ENCODE measurements at places on chromosomes 2 and 18.

- no peak for DNase-seq
Observed at GRCh38 chr2:154537024-154537423, 161.5 kb upstream of the KCNJ3 start.

DNA sequence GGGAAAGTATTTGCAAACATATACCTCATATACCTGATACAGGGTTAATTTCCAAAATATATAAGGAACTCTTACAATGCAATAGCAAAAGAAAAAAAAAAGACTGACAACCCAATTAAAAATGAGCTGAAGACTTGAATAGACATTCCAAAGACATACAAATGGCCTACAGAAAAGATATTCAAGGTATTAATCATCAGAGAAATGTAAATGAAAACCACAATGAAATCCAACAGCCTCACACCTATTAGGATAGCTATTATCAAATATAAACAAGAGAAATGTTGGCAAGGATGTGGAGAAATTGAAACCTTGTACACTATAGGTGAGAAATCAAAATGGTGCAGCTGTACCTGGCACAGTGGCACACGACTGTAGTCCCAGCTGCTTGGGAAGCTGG is 25.7 kb downstream of the NR4A2 start:
- no peak for DNase-seq

GRCh38 chr2:160376576-160376975 is 117.0 kb downstream of the RBMS1 start:
- no peak for DNase-seq

DNA sequence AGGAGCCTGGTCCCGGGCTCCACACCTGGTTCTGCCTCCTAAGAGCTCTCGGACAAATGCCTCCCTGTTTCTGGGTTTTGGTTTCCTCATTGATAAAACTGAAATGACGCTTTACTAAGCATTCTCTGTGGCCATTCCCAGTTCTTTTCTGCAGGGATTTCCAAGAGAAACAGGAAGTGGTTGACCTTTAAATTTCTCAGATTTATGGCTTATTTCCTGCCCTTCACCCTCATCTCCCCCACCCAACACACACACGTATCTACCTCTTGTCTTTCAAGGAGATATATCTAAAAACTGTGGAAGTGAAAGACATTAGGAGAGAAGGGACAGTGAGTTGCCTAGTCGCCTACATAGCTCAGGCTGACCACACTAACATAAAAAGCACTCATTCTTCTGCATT is 53.0 kb downstream of the PIEZO2 start:
- DNase-seq: no peak

DNA sequence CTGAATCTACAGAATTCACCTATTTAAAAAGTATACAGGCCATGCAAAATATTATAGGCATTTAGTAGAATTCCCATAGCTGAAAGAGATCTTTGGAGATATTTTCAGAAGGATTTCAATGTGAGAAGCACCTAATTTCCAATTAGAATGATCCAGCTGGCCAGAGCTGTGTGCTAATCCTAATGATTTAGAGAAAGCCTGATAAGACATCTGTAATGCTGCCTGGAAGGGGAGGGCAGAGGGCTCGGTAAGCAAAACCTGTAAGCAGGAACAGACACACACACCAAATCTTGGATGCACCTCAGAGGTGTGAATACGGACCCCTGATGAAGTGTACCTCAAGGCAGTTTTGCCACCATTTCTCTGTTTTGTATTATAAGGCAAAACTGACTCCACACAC is 14.0 kb downstream of the SERTAD2 start:
- DNase-seq: no peak

DNA sequence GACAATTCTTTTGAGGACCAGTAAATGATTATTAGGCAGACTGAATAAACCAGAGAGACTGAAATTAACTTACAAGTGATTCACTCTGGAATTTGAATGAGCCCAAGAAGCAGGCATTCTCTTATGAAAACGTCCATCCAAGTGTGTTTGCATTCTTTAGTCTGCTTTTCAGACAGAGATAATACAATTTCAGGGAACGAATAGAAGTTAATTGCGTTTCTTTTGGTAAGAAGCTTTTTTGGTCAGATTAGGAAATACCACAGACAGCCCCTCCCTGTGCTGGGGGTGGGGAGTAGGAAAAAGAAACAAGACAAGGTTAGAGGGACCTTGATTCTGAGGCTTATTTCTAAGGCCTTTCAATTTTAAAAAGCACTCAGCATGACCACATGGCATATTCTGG is 874.4 kb downstream of the SUCLG1 start:
- DNase-seq: no peak

GRCh38 chr2:117985092-117985491 is 28.8 kb downstream of the CCDC93 start:
- no peak for DNase-seq

DNA sequence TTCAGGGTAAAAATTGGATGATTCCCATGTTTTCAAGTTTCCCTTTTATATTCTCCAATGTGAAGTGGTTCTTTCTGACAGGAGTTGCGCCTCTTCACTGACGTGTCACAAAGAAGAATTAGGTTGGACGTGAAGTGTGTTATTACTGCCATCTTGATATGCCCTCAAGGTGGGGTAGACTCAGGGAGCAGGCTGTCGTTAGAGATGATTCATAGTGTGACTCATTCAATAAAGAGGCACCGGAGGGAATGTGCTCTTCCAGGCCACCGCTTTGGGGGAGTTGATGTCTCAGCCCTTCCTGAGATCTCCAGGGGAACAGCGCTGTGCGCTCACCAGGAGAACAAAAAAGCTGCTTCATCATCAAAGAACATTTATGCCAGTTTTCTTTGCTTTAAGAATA is 3.6 kb upstream of the DGKD start:
- no peak for DNase-seq

DNA sequence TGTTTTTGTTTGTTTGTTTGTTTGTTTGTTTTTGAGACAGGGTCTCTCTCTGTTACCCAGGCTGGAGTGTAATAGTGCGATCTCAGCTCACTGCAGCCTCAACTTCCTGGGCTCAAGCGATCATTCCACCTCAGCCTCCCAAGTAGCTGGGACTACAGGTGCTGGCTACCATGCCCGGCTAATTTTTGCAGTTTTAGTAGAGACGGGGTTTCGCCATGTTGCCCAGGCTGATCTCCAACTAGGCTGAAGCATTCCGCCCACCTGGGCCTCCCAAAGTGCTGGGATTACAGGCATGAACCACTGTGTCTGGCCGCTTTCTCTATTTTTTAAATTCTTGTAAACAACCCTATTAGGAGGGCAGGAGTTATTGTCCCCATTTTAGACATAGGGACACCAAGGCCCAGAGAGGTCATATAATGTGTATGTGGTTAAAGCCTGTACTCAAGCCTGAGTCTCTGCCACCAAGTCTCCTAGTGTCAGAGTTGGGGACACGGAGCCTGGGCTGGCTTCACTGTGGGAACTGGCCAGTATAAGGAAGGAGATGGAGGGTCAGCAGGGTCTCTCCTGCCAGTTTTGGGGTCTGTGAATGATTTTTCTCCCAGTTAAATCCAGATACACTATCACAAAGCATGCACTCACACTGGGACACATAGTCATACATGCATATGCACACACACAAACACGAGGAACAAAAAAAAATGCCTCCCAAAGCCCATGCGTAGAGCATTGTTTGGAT is 27.5 kb upstream of the MCFD2 start:
- no peak for DNase-seq

DNA sequence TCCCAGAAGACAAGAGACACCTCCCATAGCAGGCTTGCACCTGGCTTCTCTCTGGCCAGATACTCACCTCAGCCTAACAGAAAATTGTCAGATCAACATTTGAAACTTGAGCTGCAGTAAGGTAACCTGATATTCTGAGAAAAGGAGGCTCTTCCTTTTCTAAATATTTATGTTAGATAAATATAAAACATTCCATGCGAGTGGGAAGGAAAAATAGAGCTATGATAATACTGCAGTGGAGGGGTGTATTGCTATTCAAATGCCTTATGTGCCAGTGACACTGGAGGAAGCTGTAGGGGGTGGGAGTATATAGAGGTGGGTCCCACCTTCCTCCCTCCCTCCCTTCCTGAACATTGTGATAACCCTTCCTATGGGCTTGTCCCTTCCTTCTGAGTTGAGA is 515.5 kb upstream of the CHAC2 start:
- no peak for DNase-seq

GRCh38 chr2:9705196-9705595 is 74.4 kb upstream of the YWHAQ start:
- no peak for DNase-seq

GRCh38 chr2:127061375-127062273 is 45.3 kb downstream of the BIN1 start:
- DNase-seq: no peak

GRCh38 chr2:67524777-67525176 is 127.6 kb downstream of the ETAA1 start:
- no peak for DNase-seq

DNA sequence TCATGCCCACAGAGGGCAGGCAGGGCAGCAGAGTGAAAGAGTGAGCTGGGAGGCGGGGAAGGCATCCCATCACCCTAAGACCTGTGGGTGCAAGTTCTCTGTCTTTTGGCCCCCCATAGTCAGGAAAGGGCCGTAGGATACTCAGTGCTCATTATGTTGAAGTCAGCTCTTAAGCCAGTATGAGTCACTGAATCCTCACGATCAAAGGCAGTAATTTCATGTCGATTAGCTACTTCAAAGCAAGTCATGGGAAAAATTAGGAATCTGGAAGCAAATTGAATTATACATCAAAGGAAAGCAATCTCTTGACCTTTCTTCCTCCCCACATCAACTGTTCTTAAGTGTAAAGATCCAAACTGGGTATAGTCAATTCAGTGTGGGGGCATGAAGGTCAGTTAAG is 178.9 kb downstream of the FHOD3 start:
- DNase-seq: no peak

DNA sequence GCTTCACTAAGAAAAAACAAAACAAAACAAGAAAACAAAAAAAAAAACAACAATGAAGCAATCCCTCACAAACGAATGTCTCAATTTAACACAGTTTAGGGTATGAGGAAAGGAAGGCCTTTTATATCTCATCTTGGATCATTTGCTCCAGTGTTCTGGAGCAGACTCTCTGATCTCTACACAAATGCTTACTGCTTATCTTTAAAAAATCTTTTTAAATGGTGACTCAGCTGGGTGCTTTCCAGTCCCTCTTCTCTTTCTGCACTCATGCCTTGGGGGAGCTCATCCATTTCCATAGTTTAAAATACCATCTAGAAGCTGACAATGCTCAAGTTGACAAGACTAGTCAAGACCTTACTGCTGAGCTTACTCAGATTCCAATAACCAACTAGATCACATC is 56.2 kb downstream of the ETAA1 start:
- no peak for DNase-seq

DNA sequence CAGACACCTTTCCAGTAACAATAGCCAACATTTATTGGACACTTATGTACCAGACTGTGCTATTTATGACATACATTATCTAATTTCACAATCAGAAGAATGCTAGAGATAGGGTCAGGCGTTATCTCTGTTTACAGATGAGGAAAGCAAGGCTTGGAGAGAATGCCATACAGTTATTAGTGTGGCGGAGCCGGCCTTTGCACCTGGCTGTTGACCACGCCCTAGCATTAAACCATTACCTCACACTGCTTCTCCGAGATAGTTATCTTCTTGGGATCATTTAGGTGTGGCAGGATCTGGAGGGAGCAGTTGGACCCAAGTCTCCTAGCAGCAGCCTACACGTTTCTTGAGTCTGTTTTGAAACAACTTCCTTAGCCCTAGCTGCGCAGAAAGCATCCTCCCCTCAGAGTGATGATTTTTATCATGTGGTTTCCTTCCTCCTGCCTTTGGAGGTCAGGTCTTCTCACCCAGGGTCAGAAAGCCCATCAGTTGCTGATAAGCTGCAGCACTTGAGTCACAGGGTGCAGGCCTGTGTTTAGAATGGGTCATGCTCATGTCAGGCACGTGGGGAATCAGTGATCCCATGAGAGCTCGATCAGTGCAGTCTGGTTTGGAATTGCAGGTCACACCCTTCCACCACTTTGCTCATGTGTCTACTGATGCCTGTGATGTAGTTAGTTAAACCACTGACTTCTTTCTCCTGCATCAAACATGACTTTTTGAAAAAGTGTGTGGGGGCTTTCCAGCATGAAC is 118.2 kb downstream of the SPTBN1 start:
- DNase-seq: no peak

DNA sequence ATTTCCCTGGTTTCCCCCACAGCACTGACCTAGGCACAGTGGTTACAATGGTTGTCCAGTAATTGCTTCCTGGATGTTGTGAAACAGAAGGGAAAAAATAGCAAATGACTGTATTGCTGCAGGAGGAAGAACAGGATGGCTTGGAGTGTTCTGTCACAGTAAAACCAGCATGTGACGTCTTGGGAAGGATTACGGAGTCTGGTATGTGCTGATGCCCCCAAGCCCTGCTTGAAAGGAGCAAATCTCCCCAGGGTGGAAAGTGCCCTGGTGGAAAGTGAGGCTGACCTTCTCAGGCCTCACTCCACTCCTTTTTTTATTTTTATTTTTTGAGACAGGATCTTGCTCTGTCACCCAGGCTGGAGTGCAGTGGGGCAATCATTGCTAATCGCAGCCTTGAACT is 7.8 kb downstream of the RAB11FIP5 start:
- no peak for DNase-seq

DNA sequence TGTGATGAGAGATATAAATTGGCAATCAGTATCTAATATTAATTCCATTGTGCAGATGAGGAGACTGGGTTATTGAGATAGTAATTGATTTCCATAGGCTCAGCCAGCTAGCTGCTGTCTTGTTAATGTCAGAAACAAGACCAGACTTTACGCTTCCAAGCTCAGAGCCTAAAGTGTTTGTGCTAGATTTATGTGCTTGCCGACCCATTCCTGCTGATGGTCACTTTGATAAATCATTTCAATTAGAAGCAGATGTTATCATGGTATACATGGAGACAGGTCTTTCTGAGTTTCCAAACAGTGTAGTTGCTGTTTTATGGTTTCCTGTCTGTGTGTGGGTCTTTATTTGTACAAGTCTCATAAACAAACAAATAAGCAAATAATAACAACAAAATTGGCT is 92.8 kb downstream of the AQP4 start:
- DNase-seq: no peak

DNA sequence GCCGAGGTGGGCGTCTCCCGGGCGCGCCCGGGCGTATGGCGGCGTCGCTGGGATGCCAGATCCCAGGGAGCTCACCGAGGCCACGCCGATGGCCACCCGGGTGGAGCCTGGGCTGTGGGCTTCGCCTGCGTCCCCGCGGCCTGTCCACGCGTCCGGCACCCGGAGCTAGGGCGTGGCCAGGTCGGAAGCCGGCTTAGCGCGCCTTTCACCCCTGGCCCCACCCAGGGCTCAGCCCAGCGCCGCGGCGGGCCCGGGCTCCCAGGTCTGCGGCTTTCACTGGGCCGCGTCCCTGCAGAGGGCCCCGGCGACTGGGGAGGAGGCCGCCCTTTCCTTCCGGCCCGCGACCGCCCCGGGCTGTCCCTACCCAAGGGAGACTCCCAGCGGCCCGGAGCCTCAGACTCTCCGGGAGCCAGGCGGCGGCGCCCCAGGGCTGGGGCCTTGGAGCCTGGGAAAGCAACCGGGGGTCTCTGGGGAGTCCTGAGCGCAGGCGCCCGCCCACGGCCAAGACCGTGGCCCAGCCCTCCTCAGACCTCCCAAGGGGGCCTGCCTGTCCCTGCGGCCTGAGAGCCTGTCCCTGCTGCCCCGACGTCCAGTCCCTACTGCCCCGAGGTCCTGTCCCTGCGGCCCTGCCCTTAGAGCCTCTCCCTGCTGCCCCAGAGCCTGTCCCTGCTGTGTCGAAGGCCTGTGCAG is 36.3 kb upstream of the ITM2C start:
- DNase-seq: no peak

- DNase-seq: no peak
Observed at GRCh38 chr2:8693157-8693821, 11.4 kb downstream of the ID2 start.

- DNase-seq: no peak
Observed at GRCh38 chr2:33412920-33413319, 63.5 kb upstream of the RASGRP3 start.
